ENCODE measurements at places on chromosomes 2 and 18.

DNA sequence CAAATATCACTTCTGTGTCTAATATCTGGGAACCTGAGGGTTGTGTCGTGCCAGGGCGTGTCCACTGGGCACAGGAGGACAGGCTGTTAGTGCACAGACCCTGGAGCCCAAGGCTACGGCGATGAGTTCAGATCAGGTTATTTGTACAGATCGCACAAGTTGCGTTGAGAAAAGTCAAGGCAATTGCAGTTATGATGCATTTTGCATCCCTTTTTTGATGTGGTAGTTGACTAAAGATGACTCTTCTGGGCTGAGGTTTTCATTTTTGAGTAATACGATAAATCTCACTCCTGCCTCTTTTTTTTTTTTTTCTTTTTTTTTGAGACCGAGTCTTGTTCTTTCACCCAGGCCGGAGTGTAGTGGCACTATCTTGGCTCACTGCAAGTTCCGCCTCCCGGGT, 7.2 kb downstream of the RBFA start:
- DNase-seq: no peak

GRCh38 chr2:204491528-204491927, 53.7 kb upstream of the PARD3B start:
- DNase-seq: no peak

GRCh38 chr2:75047992-75048625, 89.7 kb downstream of the POLE4 start:
- DNase-seq: no peak

GRCh38 chr2:173355132-173355865, 627 bp downstream of the CDCA7 start:
- peak; percentile 61 for DNase-seq

- DNase-seq: peak; percentile 22
Observed at GRCh38 chr2:135473567-135473966, 57.5 kb downstream of the ZRANB3 start.

GRCh38 chr2:158676295-158676694, 118.8 kb upstream of the DAPL1 start:
- DNase-seq: no peak

DNA sequence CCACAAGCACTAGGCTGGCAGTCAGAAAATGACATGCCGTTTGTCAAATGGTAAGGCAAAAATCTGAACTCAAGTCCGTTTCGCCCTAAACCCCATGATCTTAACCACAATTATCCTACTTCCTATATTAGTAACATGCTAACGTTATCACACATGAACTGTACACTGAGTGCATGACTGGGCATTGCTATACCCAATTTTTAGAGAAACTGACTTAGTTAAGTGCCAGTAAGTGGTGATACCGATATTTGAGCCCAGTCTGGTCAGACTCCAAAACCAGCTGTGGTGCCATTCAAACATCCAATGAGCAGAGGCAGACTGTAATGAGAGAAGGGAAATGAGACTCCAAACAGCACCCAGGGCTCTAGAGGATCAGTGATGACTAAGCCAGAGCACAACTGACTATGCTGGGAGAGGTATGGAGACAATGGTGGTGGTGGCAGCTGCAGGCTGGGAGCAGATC, 311.7 kb upstream of the PKDCC start:
- DNase-seq: no peak

- peak; percentile 72 for DNase-seq
Observed at GRCh38 chr2:231714639-231715498, 6.5 kb downstream of the PTMA start.

GRCh38 chr2:101355401-101356054, 31.8 kb downstream of the CREG2 start:
- DNase-seq: no peak
